Activated T-helper 1 cell treated with anti-CD3 and anti-CD28 coated beads, Interleukin-12 subunit alpha, Interleukin-12 subunit beta, Interleukin-2, Interleukin-4 antibody, amounts not matched to agents 30 ng/mL and 10 ng/mL and 1 ng/mL, durations not matched to agents 14 hours and 24 hours and 36 hours (primary cell): ENCODE measurements at places on chromosomes 4 and X. TPM values are rescaled to one million over a fixed set of nuclear protein-coding genes. Genes with fewer than 3 reads are reported as not detected.

DNA sequence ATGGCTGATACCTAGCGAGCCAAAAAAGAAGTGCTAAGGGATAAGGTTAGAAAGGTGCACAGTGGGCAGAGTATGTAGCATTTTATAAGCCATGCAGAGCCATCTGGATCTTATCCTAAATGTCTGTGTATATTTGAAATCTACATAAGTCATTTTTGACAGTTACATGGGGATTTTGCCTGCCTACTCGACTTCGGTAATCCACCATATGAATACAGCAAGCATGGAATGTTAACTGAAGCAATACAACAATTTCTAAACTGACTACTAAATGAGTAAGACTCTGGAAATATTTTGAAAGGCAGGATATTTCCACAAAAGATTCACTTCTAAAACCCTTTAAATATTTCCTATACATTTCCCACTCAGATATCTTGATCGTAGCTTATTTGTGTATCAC, 122.5 kb downstream of the KCNIP4 start:
- no peak for DNase-seq

GRCh38 chr4:60847614-60848013, 352.5 kb upstream of the ADGRL3 start:
- DNase-seq: no peak

DNA sequence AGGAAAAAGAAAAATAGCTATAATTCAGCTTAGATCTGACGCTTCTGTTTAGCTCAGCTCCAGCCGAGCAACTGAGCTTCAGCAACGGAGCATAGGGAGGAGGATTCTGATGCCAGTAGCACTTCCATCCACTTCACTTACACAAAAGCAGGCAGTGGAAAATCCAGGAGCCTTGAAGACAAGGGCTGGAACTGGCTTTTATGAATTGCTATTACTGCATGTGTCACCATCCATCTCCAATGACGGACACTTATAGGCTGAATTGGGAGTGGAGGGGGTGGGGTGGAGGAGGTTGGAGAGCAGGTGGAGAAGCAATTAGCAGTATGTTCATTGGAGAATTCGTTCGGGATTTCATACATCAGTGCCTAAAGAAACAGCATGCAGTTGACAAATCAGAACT, 15.6 kb downstream of the ENOX2 start:
- no peak for DNase-seq

DNA sequence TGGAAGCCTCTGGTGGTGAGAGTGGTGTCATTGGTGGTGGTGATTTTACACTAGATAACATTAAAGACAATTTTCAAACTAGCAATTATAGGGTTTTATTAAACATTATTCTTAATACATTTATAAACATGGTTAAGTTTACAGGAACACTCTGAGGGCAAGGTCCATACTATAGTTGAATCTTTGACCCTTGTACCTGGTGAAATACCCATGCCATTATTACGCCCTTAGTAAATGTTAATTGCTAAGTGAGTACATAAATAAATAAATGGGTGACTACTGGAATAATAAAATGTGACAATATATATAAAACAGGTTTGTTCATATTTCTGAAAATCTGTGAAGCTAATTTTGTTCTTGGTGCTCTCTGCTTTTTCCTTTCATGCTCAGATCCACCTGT, 13.6 kb upstream of the CLNK start:
- DNase-seq: no peak

- DNase-seq: no peak
Measured at GRCh38 chr4:185115827-185116232, 27.2 kb upstream of the SLC25A4 start.

Gene PNMA5
- not detected in 2 replicates for total RNA-seq

Gene SEC24B
- total RNA-seq: 32.5 and 34.0 TPM in 2 replicates

Gene TCEAL2
- total RNA-seq: not detected in 2 replicates

Gene PTPN13
- total RNA-seq: 0.44 and 0.66 TPM in 2 replicates
